Panc1 (cell line): ENCODE measurements at places on chromosomes 12 and 14.

- no peak for DNase-seq
Measured at GRCh38 chr12:90449611-90450010, 505.4 kb downstream of the CCER1 start.

- DNase-seq: no peak
Measured at GRCh38 chr12:28966046-28966780, 182.9 kb upstream of the FAR2 start.

DNA sequence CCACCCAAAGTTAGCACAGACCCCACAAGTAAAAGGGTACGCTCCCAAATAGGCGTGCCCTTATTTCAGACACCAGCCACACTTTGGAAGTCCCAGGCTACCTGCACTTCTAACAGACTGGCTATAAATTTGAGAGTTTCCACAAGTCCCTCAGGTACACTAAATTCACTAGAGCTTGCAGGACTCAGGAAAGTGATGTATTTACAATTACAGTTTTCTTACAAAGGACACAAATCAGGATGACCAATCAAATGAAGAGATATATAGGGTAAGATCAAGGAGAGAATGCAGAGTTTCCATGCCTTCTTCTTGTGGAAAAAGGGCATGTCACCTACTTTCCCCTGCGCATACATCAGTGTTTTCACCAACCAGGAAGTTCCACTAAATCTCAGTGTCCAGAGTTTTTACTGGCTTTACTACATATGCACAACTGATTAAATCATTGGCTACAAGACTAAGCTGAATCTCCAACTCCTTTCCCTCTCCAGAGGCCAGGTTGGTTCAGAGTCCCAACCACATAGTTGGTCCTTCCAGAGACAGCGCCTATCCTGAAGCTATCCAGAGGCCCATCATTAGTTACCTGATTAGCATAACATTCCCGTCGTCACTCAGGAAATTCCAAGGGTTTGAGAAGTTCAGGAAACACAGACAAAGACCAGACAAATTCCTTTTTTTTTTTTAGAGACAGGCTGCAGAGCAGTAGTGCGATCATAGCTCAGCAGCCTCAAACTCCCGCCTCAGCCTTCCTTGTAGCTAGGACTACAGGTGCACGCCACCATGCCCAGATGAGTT is 84.2 kb downstream of the DENND5B start:
- DNase-seq: no peak

DNA sequence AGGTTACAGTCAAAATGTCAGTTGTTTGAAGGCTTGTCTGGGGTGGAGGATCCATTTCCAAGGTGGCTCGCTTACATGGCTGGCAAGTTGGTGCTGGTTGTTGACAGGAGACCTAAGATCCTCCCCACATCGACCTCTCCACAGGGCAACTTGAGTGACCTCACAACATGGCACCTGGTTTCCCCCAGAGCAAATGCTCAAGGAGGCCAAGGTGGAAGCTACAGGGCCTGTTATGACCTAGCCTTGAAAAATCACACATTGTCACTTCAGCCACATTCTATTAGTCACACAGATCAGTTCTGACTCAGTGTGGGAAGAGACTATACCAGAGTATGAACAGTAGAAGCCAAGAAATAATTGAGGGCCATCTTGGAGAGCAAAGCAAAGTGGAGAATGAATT is 11.3 kb upstream of the GNG2 start:
- no peak for DNase-seq

DNA sequence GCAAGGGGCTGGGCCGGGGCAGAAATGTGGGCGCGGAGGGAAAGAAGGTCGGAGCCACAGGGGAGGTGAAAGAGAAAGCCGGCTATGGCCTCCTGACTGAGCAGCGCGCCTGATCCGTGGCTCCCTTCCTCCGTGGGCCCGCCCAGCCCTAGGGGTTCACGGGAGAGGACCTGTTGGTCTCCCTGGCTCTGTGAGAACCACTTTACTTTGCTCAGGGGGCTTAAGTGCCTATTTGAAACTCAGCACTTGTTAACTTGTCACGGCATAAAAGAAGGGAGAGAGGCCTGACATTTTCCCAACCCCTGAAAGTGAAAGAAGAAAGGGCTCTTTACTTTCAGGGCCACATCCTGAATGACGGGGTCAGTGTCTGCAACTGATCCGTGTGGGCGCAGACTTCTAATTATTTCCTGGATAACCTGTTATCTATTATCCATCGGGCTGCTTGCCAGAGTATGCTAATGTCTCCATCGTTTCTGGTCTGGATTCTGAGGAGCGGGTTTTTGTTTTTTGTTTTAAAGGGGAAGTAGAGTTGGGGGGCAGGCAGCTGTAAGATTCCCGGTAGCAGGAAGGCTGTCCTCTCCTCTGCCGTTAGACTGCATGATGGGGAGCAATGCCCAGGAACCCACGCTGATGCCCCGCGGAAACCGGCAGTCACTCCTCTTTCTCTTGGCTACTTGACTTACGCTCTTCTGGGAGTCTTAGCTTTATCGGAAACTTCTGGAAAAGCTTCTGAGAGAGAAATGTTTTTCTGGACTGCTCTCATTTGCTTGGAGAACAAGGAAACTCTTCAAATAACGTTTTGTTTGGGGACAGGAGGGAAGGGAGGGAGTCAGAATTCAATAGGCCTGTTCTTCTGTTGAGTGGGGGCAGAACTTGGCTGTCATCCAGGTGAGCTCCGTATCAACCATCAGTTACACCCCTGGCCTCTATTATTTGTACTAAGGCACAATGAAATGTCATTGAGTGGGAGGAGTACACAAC is 127.7 kb upstream of the MAX start:
- DNase-seq: no peak

GRCh38 chr14:91292491-91292890 is 48.0 kb upstream of the GPR68 start:
- no peak for DNase-seq

DNA sequence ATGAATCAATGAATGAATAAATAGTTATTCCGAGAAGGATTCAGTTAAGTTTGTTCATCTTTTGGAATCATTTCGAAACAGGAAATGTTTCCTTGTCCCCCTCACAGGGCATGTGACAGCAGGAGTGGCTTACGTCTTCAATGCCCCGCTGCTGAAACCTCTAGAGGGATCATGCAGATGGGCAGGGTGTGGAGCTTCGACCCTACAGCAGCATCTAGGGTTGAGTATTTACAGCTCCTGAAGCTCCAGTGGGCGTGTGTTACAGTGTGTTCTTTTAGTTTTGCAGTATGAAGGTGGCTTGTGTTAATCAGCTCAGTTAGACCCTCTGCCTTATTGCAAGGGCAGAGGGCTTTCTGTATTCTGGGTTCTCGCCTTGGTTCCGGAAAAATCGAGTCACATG is 2.6 kb downstream of the NAV3 start:
- no peak for DNase-seq

DNA sequence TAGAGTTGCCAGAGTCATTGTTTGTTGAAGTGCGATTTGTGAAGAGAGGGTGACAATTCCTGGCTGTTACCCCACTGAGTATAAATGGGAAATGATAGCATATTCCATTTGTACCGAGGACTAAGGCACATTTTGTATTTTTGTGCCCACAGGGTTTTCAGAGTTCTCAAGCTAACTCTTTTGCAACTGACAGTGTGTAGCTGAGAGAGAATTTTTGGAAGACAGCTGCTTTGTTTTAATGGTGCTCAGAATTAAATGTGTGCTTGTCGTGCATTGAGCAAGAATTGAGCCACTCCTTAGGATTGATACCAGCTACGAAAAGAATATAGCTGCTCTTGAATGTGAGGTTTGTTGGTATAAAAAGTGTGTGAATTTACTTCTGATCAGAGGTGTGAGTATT is 21.7 kb downstream of the ANKRD13A start:
- DNase-seq: no peak

- DNase-seq: no peak
Measured at GRCh38 chr14:102853648-102854047, 68.8 kb upstream of the AMN start.

DNA sequence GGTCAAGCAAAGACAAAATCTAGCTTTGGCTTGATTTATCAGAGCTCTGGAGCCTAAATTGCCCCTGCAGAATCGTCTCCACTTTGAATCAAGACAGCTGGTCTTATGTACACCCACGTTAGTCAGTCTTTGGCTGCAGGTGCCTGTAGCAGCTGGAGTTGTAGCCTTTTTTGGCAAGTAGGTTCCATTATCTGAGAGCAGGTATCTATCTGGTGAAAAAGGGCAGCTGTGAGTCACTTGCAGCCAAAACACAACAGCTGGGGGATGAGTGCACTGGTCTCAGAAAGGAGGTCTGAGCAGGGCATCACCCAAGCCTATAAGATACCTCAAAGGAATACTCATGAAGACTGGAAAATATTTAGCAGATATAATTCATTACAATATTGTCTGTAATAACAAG is 43.6 kb upstream of the KCNH5 start:
- no peak for DNase-seq

- no peak for DNase-seq
Measured at GRCh38 chr12:51381226-51382079, 9.8 kb downstream of the GALNT6 start.

- DNase-seq: no peak
Measured at GRCh38 chr14:101878822-101879528, 85.4 kb upstream of the DYNC1H1 start.

GRCh38 chr12:29518407-29518806 is 20.9 kb upstream of the OVCH1 start:
- DNase-seq: no peak

- DNase-seq: no peak
Measured at GRCh38 chr12:30953951-30954751, 27.6 kb downstream of the TSPAN11 start.

DNA sequence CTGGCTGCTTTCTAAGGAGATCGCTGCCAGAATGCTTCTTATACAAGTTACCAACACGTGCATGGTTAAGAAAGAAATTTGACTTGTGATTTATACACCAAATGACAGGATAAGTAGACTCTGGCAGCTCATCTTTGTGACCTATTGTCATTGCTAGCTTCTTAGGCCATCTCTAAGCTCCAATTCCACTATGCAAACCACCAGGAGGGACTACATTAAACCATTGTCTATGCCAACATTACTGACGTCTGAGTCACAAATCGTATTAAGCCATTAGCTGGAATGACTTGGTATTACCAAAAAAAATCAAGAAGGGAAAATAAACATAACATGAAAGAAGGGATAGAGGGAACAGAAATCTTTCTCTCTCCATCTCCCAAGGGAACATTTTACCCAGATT is 15.8 kb upstream of the VPS33A start:
- no peak for DNase-seq
